Amniotic stem cell (primary cell): ENCODE measurements at places on chromosomes 16 and 17.

DNA sequence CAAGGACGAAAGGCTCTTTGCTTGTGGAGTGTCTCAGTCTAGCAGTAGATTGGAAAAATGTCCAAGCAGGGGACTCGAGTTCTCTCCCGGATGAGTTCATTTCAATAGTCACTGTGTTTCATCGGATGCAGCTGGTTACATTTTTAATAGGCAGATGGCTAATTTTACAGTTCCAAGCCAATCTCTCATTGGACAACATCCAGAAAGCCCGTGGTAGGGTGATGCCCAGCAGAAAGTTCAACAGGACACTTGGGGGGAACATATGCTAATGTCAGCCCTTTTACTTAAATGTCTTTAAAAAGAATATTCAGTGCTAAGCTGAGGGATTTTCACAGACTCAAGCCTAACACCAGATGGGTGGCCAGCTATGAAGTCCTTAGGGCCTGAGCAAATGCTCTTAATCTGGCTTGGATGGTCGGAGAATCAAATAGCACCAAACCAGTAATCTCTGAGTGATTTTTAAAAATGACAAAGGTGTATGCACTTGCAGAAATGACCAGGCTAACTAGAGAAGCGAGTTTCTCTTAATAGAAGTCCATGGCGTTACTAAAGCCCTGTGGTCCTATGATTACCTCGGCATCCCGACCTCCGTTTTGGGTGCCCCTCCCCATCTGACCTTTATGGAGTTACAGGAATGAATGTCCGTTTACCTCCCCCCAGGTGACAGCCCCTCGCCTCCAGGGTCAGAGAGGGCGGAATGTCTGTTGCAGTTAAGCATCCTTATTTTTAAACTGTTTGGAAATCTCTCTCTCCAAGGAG, 289.2 kb upstream of the SALL1 start:
- DNase-seq: no peak

DNA sequence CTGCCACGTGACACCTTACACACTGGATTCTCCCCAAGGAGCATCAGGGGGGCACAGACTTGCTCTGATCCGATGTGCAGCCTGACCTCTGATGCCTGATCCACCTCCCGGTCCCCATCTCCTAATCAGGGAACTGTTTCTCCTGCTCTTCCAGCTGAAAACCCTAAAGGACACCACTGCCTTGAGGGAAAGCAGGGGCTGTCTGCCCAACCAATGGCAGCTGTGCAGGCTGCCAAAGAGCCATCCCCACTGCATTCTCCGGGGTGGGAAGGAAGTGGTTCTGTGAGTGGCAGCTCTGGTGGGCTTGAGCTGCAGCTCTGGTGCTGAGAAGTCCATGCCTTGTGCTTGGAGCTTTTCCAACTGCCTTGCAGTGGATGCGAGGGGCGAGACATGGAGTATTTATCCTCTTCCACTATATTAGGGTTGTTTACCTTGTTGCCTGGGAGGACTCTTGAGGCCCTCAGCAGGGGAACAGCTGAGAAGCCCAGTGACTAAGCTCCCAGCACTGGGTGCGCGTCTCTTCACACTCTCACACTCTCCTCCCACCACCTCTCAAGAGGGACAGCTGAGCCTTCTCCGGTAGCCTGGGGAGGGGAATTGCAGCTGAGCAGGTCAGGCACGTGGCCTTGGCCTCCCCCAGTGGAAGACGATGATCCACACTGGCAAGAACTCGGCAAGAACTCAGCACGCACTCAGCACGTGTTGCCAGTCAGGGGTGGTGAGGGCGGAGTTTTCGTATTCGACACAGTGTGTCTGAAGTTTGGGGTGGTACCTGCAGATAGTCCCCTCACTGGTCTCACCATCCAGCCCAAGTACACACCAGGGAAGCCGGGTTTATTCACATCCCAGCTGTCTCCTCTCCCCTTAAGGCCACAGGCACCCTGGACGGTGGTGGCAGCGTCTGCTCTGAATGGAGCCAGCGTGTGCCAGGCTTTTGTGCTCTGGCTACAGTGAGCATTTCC, 21.1 kb upstream of the SPATA32 start:
- DNase-seq: no peak

- DNase-seq: no peak
Measured at GRCh38 chr17:74190807-74191406, 12.6 kb upstream of the RPL38 start.

GRCh38 chr17:50977487-50978159, 111.5 kb upstream of the TOB1 start:
- DNase-seq: no peak

- no peak for DNase-seq
Measured at GRCh38 chr16:28543072-28543471, 4.3 kb upstream of the NUPR1 start.

- DNase-seq: no peak
Measured at GRCh38 chr17:15321556-15322251, 19.7 kb downstream of the TEKT3 start.

- no peak for DNase-seq
Measured at GRCh38 chr17:42623732-42624596, 14.5 kb downstream of the TUBG1 start.

- no peak for DNase-seq
Measured at GRCh38 chr16:23842137-23842600, 6.4 kb downstream of the PRKCB start.

DNA sequence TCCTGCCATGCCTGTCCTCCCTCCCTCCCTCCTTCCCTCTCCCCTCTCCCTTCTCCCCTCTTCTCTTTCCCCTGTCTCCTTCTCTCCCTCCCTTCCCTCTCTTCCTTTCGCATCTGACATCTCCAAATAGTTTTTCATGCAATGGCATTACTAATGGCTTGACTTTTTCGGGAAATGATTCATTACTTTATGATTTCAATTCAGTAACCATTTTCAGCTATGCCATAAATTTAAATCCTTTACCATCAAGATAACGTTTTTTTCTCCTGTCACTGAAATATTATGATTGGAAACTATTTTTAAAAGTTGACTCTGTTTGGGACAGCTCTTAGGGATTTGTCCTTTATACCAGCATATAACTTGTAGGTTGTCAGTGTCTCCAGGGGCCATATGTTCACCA, 201.0 kb downstream of the WWOX start:
- no peak for DNase-seq

- no peak for DNase-seq
Measured at GRCh38 chr17:47995241-47995935, 24.5 kb downstream of the CDK5RAP3 start.
